ENCODE measurements at places on chromosomes 4 and X. TPM values are rescaled to one million over a fixed set of nuclear protein-coding genes. Genes with fewer than 3 reads are reported as not detected.

UNC5C gene
- total RNA-seq: 13.3 TPM

PNMA3 gene
- not detected for total RNA-seq

RBM46 gene
- total RNA-seq: not detected

N4BP2 gene
- 0.53 TPM for total RNA-seq

NAA11 gene
- not detected for total RNA-seq

DNA sequence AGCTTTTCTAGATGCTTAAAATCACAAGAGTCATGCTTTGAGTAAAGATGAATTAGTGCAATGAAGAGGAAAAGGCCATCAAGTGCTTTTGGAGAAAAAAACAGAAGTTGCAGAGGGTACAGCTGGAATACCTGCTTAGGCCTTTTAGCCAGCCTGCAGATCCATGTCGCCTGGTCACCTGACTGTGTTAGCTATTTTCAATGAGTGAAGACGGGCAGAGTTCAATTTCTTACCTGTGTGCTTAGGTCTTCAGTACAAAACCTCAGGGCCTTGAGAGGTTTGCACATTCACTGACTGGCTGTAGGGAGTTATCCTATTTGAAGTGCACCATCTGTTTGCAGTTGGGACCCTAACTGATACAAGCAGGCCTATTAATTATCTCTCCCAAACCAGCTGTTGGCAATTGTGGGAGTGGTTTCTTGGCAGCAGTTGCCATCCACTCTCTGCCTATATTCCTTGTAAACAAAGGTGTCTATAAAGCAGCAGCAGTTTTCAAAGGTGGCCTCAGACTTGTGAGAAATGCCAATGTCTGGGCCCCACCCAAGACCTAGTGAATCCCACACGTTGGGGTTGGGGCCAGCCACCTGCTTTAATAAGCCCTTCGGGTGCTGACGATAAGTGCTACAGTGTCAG, 16.3 kb upstream of the FAT1 start:
- H3K27ac ChIP-seq: no peak overlapping the region
- no peaks in the 10 kb centered on the region for H3K36me3 ChIP-seq
- no peak overlapping the region for H3K4me3 ChIP-seq
- H3K4me1 ChIP-seq: no peaks in the 10 kb centered on the region
- DNase-seq: no peak

- no peaks in the 10 kb centered on the region for H3K36me3 ChIP-seq
- H3K27ac ChIP-seq: no peak overlapping the region
- H3K4me3 ChIP-seq: no peak overlapping the region
- H3K27me3 ChIP-seq: no peaks in the 10 kb centered on the region
These were observed 67.2 kb upstream of the BRWD3 start for GRCh38 chrX:80876877-80877276.

DNA sequence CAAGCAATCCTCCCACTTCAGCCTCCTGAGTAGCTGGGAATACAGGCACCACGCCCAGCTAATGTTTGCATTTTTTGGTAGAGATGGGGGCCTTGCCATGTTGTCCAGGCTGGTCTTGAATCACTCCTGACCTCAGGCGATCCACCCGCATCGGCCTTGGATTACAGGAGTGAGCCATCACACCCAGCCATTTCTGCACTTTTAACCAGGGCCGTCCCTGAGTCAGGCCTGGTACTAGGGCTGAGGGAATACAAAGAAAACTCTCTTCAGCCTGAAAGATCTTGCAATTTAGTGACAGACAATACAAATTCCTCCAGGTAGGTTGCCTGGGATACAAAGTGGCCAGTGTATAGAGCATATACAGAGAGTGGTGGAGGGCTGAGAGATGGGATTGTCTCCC, 65.8 kb downstream of the BCOR start:
- no peak overlapping the region for H3K27ac ChIP-seq
- no peaks in the 10 kb centered on the region for H3K4me1 ChIP-seq

GRCh38 chrX:16786791-16787735, 797 bp downstream of the TXLNG start:
- peak overlapping the region; percentile 89 for H3K4me3 ChIP-seq
- H3K27me3 ChIP-seq: no peaks in the 10 kb centered on the region

- H3K36me3 ChIP-seq: peaks cover 86% of the 10 kb centered on the region
- peaks cover 12% of the 10 kb centered on the region for H3K4me1 ChIP-seq
- peak overlapping the region; percentile 91 for H3K27ac ChIP-seq
- peak overlapping the region; percentile 64 for H3K4me3 ChIP-seq
- H3K27me3 ChIP-seq: no peaks in the 10 kb centered on the region
- peak; percentile 64 for DNase-seq
These were observed 5.6 kb downstream of the FLNA start for GRCh38 chrX:154368630-154369448.

DNA sequence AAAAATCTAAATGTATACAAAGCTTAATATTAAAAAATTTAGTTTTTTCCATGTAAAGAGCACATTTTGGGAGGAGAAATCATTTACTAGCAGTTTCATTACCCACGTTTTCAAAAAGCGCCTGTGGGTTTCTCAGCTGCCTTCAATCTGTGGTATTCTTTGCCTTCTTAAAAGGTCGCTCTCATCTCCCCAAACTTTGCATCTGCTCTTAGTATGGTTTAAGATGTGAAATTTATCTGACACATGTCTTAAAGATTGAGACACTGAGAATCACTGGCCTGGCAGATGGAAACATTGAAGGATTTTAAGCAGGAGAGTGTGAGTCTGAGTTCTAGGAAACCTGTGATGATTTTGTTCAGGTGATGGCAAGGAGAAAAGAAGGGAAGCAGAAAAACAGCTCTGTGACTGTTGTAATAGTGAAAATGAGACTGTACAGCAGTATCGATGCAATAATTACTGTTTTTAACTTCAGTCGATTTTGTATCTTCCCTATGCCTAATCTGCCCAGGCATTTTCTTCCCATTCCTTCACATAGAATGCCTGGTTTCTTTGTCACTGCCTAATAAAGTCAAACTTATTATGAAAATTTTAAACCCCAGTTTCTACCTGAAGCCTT, 75.9 kb downstream of the PAQR3 start:
- H3K27ac ChIP-seq: no peak overlapping the region
- H3K27me3 ChIP-seq: no peaks in the 10 kb centered on the region
- H3K4me3 ChIP-seq: no peak overlapping the region

GRCh38 chr4:78545275-78546246, 6.0 kb upstream of the ANXA3 start:
- H3K4me3 ChIP-seq: no peak overlapping the region
- no peak overlapping the region for H3K27ac ChIP-seq
- H3K36me3 ChIP-seq: no peaks in the 10 kb centered on the region
- no peak for DNase-seq

DNA sequence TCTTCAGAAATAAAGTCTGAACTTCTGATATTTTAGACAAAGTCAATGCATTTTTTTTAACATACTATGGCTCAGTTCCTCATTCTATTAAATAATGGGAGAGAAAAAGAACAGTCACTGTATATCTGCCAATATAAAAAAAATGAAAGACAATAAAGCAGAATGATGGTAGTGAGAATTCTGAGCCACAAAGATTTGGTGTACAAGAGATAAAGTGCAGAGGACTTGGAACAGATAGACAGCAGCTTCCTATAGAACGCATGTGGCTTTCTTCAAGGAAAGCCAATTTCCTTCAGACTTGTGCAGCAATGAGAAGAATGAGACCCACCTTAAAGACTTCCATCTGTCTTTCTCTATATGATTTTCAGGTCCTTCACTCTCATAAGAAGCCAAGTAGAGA, 39.7 kb downstream of the RASGEF1B start:
- H3K4me3 ChIP-seq: no peak overlapping the region
- no peaks in the 10 kb centered on the region for H3K4me1 ChIP-seq
- no peak for DNase-seq
- peaks cover 17% of the 10 kb centered on the region for H3K36me3 ChIP-seq
- H3K27ac ChIP-seq: no peak overlapping the region
- no peaks in the 10 kb centered on the region for H3K27me3 ChIP-seq

GRCh38 chr4:88955580-88956380, 101.2 kb downstream of the FAM13A start:
- no peak for DNase-seq
- no peaks in the 10 kb centered on the region for H3K27me3 ChIP-seq
- peaks cover 4% of the 10 kb centered on the region for H3K36me3 ChIP-seq
- no peaks in the 10 kb centered on the region for H3K4me1 ChIP-seq
- no peak overlapping the region for H3K4me3 ChIP-seq
